ENCODE measurements at places on chromosomes 7 and 10.
A peak's percentile ranks its signal among the peaks of the same experiment; 100 is the strongest.

DNA sequence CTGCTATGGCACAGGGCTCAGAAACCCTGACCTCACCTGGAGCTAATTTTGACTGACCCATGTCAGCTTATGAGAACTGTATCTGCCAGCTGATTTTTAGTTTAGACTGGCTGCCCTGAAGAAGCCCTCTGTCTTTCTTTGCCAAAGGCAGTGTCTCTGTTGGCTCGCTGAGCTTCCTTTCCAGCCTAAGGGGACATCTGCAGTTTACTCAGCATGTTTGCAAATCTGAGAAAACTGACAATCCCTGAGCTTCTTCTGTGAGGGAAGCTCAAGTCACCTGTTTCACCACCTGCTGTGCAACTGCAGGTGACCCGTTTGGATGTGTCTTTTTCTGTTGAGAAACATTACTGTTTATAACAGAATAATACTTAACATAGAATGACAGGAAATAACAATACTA, 46.0 kb downstream of the PRKAR2B start:
- DNase-seq: no peak

DNA sequence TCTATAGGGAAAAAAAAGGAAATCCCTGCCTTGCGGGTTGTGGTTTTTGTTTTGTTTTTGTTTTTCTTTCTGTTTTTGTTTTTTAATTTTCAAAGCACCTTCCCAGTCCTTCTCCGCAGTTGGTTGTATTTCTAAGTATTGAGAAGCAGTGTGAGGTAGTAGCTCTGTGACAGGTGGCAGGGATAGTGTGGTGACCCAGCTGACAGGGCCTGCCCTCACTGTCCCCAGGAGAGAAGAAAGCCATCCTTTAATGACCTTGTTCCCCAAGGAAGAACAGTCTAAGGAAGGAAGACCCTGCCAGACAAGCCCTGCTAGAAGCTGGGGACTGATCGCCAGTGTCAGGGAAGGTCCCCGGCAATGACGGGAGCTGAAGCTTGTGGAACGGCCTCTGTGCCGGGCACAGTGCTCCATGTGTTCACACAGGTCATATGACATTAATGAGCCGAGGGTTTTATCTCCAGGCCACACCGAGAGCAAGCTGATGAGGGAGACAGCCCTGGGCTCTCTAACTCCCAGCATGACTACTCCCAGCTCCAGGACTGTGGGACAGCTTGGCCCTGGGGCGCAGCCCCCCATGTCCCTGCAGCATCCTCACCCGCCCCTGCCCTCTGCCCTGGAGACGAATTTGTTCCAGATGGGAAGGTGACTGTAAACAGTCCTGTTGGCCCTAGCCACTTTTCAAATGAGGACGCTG, 69.0 kb upstream of the LRRC18 start:
- DNase-seq: no peak

GRCh38 chr10:7444551-7445121, 33.8 kb upstream of the SFMBT2 start:
- no peak for DNase-seq

DNA sequence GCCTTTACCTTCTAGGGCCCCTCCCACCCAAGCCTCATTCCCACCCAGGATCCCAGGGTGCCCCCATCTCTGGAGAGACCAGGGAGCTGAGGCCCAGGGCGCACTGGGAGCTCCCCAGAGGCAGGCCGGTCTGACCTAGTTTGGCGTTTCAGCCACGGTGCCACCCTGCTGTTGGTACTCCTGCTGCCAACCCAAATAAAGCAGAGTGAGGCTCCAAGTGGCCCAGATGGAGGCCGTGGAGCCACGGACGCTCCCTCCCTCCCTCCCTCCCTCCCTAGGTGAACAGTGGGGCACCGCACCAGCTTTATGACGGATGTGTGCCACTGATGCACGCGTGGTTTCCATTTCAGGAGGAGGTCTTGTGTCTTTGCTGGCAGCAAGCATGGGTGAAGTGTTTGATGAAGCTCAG, 1.8 kb downstream of the INPP5A start:
- DNase-seq: no peak

GRCh38 chr10:77229704-77230103, 407.9 kb downstream of the KCNMA1 start:
- no peak for DNase-seq

- no peak for DNase-seq
Measured at GRCh38 chr7:135509589-135509838, 388 bp downstream of the CNOT4 start.

DNA sequence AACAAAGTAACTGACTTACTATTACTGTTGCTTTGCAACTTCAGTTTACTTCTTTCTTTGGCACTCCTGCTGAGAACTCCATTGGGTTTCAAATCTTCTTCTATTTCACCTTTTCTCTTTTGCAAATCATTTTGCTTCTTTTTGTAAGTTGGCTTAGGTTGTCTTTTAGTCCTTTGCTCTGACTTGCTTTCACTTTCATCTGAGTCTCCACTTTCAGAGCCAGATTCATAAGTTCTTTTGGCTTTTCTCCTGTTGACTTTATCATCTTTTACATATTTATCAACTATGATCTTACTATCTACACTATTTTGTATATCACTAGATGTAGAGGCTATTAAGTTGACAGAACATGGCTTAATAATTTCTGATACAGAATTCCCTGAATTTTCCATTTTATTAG, 73.4 kb downstream of the NRBF2 start:
- no peak for DNase-seq

DNA sequence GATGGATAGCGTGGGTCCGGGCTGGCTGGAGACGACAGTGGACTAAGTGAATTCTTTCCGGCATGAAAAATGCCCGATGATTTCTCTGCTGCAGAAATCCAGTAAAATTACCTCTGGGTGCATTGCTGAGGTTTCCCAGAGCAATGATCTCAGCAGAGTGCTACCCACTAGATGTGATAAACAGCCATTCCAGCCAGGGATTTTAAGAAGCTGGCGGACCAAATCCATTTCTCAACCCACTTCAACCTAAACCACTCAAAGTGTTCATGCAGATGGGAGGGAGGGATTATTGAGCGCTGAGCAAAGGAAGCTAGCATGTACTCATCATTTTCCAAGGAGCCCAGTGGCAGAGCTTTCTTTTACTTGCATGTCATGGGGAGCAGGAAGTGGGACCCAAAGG, 116.7 kb downstream of the PRKCQ start:
- DNase-seq: no peak

GRCh38 chr7:151373599-151373998, 32.0 kb downstream of the NUB1 start:
- DNase-seq: no peak

GRCh38 chr10:5814110-5815107, 1.2 kb upstream of the GDI2 start:
- no peak for DNase-seq

GRCh38 chr7:118060692-118061091, 123.3 kb upstream of the LSM8 start:
- no peak for DNase-seq

GRCh38 chr7:99314504-99314903, 11.2 kb upstream of the ARPC1A start:
- peak; percentile 20 for DNase-seq

DNA sequence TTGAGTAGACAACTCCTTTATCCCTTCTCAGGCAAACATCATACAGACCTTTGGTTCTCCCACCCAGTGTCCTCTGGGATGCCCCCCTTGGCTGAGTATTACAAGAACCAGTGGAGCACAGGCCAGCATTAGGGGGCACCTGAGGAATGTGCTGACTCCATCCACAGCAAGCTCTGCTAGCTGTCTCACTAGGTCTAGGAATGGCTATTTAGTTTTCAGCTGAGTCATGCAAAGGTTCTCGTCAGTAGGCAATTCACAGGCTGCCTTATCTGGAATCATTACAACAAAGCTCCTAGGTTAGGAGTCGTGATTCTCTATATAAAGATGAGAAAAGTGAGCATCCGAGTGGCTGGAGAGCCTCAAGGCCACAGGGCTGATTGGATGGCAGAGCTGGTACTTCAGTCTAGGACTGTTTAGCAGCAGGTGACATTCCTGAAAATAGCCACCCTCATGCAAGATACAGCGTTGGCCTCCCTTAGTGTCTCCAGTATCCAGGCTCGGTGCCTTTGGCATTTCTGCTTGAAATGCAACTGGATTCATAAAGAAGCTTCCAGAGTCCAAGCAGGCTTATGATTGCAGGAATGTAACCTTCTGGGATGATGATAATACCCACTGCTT, 75.8 kb downstream of the CDCA7L start:
- DNase-seq: peak; percentile 14

DNA sequence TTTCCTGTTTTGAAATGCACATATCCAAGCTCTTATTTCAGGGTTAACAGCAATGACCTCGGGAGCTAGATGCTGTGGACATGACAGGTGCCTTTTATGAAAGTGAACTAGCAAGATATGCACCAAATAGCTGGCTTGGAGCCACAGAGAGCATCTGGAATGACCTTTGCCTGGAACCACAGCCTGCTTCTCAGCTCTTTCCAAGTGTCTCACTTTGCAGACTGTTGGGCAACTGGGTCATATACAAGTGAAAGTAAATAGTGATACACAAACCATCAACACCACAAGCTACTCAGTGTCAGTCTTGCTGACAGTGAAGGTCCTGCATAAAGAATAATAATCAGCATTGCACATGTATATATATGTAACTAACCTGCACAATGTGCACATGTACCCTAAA, 183.5 kb downstream of the RNF133 start:
- DNase-seq: no peak

DNA sequence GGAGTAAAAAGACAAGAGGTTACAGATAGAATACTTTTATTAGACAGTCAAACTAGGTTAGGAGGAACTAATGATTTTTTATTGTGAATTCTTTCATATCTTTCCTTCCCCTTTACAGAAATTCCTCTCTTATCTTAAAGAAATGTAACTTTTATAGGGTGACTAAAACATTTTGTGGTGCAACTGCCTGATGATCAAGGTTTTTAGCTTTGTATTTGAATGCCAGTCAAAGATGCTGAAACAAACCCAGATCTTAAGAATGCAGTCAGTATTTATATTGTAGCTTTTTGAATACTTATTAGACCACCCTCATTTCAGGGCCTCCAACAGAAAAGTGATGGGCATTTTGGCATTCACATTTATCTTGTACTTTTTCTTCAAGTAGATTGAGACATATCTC, 27.4 kb downstream of the TAX1BP1 start:
- peak; percentile 27 for DNase-seq

DNA sequence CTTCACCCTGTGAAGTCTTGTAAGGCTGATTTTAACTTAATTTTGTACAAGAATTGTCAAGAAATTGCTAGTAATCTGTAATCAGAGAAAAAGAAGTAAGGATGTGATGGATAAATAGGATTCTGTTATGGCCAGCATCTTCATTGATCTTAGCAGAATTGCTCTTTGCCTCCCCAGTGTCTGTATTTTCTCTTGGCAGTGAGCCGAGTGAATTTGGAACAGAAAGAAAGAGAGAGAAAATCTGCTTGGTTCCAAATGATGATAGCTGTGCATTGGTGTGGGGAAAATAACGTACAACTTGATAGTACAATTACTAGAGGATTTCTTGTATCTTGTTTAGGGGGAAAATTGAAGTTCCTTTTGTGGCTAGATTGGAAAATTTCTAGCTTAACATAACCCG, 34.6 kb downstream of the VTI1A start:
- DNase-seq: no peak

DNA sequence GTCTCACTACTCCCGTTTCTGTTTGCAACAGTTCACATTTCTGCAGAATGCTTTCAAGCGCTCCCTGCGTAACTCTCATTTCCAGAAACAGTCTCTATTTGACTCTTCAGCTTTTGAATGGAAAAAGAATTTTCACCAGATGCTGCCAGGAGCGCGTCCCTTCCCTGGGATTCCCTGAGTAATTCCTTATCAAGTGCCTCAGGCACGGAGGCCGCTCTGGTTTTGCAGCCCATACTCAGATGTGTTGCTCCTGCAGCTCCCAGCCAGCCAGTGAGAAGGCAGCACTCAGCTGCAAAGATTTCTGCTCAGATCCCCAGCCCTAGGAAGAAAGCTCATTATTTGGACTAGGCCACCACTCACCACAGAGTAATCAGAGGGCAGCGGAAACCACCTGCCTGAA, 161.1 kb upstream of the CHST15 start:
- no peak for DNase-seq

DNA sequence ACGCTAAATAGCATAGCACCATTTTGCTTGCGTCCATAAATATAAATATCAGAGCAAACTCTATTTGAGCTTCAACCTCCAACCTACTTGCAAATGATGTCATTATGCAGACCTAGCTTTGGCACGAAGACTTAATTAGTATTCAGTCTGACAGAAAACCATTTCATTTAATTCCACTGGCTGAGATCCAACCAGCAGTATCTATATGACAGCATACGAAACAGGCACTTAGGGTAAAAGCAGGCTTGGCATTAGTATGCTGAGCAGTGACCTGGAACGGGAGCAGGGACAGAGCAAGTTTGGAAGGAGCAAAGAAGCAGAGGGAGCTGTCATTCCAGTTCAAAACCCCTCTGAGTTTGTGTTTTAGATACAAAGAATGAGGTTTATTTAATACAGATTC, 312.5 kb upstream of the CHRM2 start:
- no peak for DNase-seq
